ENCODE measurements at places on chromosomes 3 and 15.

GRCh38 chr3:73708956-73709355, 84.2 kb upstream of the PDZRN3 start:
- no peak for DNase-seq

DNA sequence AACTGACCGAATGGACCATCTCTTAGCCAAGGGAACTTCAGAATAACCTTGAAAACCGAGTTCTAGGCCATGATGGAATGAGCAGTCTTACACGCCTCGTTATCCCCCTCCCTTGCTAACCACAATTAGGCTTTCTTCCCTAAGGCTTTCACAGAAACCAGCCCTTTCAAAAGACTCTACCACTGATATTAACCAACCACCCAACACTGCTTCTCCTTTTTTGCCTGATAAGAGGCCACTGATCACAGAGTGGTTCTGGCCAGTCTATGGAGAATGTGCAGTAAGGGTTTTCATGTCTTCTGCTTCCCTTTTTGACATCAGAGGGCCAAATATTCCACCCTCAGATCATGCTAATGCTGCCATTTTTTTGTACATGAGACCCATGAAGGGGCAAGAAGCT, 59.3 kb downstream of the MCF2L2 start:
- no peak for DNase-seq

GRCh38 chr3:143601723-143602484, 246.4 kb downstream of the SLC9A9 start:
- no peak for DNase-seq

GRCh38 chr3:34066999-34067398, 268.6 kb downstream of the PDCD6IP start:
- DNase-seq: no peak

DNA sequence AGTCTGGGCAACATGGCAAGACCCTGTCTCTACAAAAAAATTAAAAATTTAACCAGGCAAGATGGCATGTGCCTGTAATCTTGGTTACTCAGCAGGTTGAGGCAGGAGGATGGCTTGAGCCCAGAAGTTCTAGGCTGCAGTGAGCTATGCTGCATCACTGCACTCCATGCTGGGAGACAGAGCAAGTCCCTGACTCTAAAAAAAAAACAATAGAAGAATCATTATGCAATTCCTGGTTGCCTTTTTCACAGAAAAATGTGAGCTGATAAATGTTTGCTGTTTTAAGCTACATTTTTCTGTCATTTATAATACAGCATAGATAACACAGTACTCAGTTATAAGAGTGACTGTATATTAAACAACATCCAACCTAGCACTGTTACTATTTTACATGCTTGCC, 148.8 kb downstream of the SCAPER start:
- DNase-seq: no peak
